ENCODE measurements at places on chromosomes 3 and 15.

DNA sequence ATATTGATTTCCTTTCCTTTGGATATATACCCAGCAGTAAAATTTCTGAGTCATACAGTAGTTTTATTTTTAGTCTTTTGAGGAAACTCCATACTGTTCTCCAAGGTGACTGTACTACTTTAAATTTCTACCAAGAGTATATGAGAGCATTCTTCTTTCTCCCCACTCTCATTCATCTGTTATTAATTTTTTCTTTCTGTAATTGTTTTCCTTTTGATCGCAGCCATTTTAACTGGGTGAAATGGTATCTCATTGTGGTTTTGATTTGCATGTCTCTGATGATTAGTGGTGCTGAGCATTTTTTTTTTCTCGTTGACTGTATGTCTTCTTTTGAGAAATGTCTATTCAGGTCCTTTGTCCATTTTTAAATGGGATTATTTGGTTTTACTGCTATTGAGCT, 18.3 kb upstream of the VGLL3 start:
- no peak for DNase-seq

- no peak for DNase-seq
These were observed 95.3 kb downstream of the PDZRN3 start for GRCh38 chr3:73529308-73530021.

DNA sequence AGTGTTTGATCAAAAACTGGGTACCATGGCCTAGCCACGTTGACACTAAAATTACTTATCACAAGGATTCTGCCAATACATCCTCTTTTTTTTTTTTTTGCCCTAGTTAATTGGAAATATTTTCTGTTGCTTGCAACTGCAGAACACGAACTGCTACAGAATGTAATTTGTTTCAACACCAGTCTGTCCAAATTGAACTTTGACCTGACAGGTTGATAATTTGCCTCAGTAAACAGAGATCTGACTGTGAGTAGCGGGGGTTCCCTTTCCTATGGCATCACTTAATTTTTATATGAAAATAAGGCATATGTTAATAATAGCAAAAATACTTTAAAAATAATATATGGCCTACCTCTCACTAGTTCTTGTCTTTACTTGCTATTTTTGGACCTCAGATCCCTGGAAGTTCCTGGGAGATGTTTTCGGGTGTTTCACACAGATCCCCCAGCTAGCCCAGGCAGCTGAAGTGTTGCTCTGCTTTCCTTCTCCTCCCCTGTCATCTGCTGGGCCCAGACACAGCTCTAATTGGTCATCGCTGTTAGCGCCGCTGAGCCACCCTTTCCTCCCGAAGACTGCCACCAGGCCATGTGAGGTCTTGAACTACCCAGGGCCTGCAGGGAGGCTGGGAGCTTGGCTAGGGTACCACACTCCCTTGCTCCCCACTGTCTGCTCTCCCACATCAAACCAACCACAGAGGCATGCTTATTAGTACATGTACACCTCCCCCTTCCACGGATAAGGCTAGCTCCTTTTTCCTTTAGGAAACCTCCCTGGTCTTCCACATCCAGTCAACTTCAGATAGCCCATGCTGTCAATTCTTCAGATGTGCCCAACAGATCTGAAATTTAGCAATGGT, 89.8 kb upstream of the RNF7 start:
- no peak for DNase-seq

- DNase-seq = peak; percentile 92
These were observed 109.7 kb upstream of the GALNT15 start for GRCh38 chr3:16064642-16065414.

DNA sequence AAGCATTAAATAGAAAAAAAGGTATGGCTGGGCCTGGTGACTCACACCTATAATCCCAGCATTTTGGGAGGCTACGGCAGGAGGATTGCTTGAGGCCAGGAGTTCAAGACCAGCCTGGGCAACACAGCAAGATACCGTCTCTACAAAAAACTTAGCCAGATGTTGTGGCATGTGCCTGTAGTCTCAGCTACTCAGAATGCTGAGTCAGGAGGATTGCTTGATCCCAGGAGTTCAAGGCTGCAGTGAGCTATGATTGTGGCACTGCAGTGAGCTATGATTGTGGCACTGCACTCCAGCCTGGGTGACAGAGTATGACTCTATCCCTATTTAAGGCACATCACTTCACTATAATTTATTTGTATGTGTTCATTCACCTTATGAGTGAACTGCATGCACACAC, 54.3 kb downstream of the SLC4A7 start:
- no peak for DNase-seq
